NCI-H226 (cell line): ENCODE measurements at places on chromosomes 1 and 21.

DNA sequence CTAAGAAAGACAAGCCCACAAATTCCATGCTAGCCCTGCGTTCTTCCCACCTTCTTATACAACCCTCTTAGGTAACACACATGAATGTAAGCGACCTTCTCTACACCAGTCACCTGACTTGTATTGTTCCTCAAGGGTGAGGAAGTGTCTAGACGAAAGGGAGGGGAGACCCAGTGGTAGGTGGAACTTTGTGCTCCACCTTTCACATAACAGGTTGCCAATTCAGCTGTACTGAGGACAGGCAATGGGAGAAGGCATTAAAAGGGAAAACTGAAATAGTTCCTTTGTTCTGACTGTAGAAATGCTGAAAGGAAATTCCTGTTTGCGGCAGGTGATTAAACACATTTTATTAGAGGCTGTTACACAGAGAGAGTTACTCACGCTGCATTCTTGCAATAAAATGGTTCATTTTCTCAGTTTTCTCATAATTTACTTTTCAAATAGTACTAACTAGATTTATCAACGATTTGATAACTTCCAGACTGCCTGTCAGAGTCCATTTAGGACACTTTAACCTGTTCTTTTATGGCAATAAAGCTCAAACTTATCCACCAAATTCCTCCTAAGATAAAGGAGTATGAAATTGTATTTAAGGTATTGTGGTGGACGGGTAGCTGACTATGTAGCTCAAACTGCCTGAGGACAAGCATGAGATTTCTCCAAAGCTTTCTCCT lies 17.8 kb upstream of the CHRM3 start:
- no peak for DNase-seq

GRCh38 chr1:176778056-176778455 lies 315.1 kb downstream of the PAPPA2 start:
- no peak for DNase-seq

DNA sequence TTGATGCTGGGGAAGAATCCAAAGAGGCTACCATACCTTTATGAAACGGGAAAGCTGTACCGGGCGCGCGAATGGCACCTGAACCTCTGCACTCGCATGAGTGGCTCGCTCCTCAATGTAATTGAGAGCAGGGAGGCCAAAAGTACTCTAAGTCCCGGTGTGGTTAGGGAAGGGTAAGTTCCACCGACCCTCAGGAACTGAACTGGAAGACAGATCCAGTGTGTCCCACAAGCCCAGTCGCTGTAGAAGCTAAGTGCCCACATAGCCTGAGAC lies 1.0 kb downstream of the GATAD2B start:
- no peak for DNase-seq

- DNase-seq: no peak
Observed at GRCh38 chr1:150574260-150575071, 4.9 kb downstream of the MCL1 start.

GRCh38 chr1:51420867-51421627 lies 90.7 kb upstream of the TTC39A start:
- DNase-seq: no peak

- DNase-seq: no peak
Observed at GRCh38 chr21:30847627-30848500, 18.3 kb upstream of the KRTAP7-1 start.

DNA sequence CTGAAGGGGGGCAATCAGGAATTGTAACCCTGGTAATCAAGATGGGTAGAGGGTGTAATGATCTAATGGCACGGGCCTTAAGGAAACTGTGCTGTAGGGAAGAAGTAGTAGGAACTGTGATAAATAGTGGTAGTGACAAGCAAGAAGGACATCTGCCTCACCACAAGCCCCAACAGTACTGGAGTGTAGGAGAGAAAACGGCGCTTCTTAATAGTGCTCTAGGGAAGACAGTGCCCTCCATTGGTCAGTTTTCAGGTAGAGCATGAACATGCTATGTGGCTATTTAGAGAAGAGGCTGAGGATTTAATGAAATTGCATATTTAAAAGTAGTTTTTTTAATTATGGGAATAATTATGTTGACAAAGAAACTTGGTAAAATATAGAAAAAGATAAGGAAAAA lies 32.2 kb downstream of the SLC30A7 start:
- no peak for DNase-seq

GRCh38 chr1:2226525-2227345 lies 1.4 kb upstream of the SKI start:
- no peak for DNase-seq
